Activated CD4-positive, alpha-beta T cell treated with anti-CD3 and anti-CD28 coated beads, Interleukin-2, amount 50 U/mL, for 1 hour (primary cell): ENCODE measurements at places on chromosomes 12 and 14.

GRCh38 chr14:52352061-52352491, 38.0 kb downstream of the PTGER2 start:
- DNase-seq = no peak

DNA sequence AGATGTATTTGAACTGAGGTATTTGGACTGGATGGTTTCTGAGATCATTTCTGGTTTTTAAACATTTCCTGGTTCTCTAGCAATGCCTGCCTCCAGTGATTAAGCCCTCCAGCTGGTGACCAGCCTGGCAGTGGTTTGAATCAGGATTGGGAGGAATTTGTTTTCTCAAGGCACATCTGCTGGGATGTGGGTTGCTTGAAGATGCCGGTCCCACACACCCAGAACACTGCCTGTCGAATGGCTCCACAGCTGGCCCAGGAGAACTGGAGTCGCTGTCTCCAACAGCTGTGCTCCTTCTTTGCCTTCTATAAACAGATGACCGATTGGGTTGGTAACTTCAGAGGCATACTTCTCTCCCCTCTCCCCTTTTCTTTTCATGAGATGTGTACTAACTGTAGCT, 258.0 kb upstream of the DDHD1 start:
- no peak for DNase-seq

- peak; percentile 94 for DNase-seq
These were observed 32.7 kb downstream of the DAD1 start for GRCh38 chr14:22556021-22556989.

- no peak for DNase-seq
These were observed 431.3 kb downstream of the NPAS3 start for GRCh38 chr14:33369972-33370371.

- DNase-seq = no peak
These were observed 70.8 kb upstream of the DACT1 start for GRCh38 chr14:58566979-58567378.

GRCh38 chr12:57888409-57889157, 42.1 kb upstream of the CTDSP2 start:
- peak; percentile 26 for DNase-seq

DNA sequence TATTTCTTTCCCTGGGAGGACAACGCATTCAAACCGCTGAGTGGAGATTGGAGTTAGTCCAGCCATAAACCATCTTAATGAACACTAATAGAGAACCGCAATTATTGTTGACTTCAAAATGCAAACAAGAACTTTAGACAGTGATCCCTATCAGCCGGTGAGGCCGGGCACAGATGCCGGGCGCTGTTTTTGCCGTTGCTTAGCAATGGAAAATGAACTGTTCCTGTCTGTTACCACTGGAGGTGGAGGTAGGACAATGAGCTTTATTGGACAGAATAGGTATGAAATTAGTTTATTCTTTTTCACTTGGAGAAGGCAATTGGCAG, 216.8 kb downstream of the TTC8 start:
- no peak for DNase-seq

GRCh38 chr14:92659765-92660561, 88.5 kb downstream of the LGMN start:
- no peak for DNase-seq
